ENCODE measurements at places on chromosomes 11 and 22. TPM values are rescaled to one million over a fixed set of nuclear protein-coding genes. Genes with fewer than 3 reads are reported as not detected.

- DNase-seq: peak; percentile 46
Measured at GRCh38 chr11:122758974-122759373, 79.3 kb upstream of the CRTAM start.

DNA sequence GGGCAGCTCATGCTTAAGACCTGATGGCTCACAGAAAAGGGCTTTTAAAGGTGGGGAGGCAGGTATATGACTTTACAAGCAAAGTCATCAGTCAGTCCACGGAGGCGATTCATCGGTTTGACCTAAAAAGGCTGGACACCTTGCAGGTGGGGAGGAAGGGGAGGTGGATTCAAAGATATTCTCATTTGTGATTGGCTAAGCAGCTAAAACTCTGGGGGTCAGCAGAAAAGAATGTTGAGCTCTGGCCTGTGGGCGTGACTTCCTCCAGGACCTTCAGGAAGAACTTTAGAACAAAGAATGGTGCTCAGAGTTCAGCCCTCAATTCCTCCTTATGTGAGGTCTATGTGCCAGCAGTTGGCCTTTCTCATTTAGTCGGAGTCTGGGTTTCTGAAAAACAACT is 78.3 kb upstream of the LMO1 start:
- DNase-seq: no peak

DNA sequence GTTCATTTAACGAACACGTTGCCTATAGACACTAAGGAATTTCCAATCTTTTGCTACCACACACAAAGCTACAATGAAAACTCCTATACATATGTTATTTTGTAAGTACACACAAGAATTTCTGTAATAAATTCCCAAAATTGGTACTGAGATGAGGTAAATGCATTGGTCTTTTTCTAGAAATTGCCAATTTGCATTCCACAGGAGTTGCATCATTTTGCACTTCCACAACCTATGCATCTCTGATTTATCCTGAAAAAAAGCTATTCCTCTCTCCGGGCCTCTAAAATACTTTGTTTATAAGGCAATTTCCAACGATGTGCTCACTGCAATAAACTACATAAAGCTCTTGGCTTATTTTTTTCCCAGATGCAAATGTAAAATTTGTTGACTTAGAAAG is 24.9 kb downstream of the IMMP1L start:
- DNase-seq: no peak

Gene CALCA
- total RNA-seq: not detected

Gene SLC17A6
- total RNA-seq: not detected

Gene KRTAP5-3
- total RNA-seq: not detected
